Activated CD4-positive, CD25-positive, alpha-beta regulatory T cell (primary cell): ENCODE measurements at places on chromosomes 7 and 10.

DNA sequence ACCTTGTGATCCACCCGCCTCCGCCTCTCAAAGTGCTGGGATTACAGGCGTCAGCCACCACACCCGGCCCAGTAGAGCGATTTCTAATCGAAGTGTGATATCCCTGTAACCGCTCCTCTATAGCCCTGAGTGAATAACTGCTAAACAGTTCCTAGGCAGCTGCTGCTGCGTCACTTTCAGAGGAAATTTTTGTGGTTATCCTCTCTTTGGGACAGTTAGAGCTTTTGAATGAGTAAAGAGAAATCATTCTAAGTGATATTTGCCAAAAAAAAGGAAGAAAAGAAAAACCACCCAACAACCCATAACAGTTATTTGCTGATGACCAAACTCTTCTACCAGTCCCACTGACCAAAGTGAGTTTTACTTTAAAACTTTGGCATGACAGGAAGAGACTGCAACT, 59.9 kb downstream of the MKX start:
- DNase-seq = no peak

- no peak for DNase-seq
Observed at GRCh38 chr7:123075838-123076467, 80.5 kb upstream of the TAS2R16 start.

- DNase-seq = no peak
Observed at GRCh38 chr10:29607576-29607975, 27.2 kb downstream of the SVIL start.

GRCh38 chr10:52198540-52198939, 115.5 kb upstream of the DKK1 start:
- DNase-seq = no peak
